ENCODE measurements at places on chromosomes 1 and 21.
A peak's percentile ranks its signal among the peaks of the same experiment; 100 is the strongest.

DNA sequence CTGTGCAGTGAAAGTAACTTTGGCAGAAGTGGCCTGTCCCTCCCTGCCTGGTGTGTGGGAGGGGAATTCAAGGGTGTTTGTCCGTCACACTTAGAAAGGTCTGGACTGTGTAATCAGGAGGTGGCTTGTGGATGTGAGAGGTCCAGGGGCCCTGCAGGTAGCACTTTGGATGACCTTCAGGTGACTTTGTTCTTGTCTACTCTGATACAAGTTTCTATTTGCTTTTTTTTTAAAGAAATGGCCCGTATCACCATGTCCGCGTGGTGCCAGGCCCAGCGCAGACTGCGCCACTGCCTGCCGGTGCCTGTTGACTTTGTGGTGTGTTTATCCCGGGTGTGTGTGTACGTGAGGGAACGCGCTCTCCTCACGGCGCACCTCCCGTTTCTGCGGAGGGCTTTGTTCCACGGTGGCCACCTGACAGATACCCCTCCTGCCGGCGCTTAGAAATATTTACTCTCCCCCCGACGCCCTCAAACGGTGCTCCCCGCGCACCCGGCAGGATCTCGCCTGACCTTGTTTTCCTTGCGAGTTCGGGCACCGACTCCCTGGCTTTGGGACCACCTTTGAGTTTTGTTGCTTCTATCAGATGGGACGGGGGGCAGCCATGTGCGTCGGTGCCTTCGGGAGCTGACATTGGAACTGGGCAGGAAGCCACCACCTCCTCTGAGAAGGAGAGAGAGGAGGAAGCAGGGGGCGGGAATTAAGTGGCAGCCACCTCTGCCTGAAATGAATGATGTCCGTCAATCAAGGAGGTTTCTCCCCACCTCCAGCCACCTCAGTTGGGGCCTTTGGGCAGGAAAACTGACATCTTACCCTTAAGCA, 119.4 kb downstream of the PRDM16 start:
- no peak for DNase-seq

DNA sequence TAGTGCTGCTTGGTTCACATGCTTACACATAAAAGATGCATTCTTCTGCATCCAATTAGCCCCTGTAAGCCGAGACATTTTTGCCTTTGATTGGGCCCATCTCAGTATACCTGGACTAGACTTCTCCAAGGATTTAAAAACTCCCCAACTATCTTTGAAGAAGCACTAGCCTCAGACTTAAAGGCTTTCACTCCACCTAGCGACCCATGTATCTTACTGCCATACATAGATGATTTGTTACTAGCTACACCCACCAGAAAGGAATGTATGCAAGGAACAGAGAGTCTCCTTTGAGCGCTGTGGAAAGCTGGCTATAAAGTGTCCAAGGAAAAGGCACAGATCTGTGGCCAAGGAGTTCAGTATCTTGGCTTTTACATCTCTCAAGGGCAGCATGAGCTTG, 91.7 kb downstream of the LIPI start:
- no peak for DNase-seq

DNA sequence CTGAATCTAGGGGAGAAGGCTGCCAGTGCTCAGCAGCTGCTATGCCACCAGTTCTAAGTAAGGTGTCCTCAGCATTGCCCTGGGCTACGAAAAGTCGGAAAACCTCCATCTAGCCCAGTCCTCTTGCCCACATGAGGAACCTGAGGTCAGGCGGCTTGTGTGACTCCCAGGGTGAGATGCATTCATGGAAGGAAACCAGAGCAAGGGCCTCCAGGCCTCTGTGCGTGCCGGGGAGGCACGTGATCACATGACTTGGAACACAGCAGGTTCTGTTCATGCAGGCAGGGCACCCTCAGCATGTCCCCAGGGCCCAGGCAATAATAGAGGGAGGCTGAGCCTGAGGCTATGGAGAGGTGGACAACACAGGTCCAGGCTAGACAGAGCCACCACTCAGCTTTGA, 312.5 kb upstream of the DUSP10 start:
- DNase-seq, result no peak

- no peak for DNase-seq
These were observed 76.1 kb downstream of the CD58 start for GRCh38 chr1:116494745-116495144.

- peak; percentile 37 for DNase-seq
These were observed 1.3 kb downstream of the USP24 start for GRCh38 chr1:55213885-55214211.

GRCh38 chr1:113872219-113872935, 865 bp upstream of the PTPN22 start:
- no peak for DNase-seq

DNA sequence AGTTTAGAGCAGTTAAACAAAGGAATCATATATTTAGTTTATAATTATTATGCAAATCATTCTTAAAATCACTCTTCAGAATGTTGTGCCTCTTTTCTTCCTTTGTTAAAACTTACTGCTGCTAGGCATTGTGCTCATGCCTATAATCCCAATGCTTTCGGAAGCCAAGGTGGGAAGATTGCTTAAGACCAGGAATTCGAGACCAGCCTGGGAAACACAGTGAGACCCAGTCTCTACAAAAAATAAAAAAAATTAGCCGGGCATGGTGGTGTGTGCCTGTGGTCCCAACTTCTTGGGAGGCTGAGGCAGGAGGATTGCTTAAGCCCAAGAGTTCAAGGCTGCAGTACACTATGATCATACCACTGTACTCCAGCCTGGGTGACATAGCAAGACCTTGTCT, 33.6 kb downstream of the ZSWIM5 start:
- DNase-seq, result no peak

DNA sequence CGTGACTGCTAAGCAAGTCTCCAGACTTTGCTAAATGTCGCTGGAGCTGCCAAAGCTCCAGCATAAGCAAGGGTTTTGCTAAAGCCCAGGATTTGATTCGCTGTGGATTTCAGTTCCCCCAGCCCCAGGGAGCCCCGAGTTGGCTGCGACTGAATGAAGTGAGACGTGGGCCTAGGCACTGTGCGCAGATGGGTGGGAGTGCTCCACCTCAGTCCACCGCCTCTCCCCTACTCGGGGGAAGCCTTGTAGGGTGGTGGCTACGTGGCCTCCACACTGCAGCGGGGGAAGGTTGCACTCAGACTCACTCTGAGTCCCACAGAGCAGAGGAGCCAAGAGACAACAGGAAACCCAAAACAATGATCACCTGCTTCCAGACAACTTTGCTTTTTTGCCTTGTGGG, 397.8 kb upstream of the VAMP3 start:
- peak; percentile 23 for DNase-seq

GRCh38 chr21:33259995-33260394, 6.2 kb upstream of the IL10RB start:
- DNase-seq, result no peak

- no peak for DNase-seq
These were observed 286.3 kb upstream of the C1orf105 start for GRCh38 chr1:172134087-172134731.

- DNase-seq, result no peak
These were observed 557.5 kb downstream of the PTPRU start for GRCh38 chr1:29793653-29794348.

Data from H9 (cell line).